ENCODE measurements at places on chromosomes 12 and 14. TPM values are rescaled to one million over a fixed set of nuclear protein-coding genes. Genes with fewer than 3 reads are reported as not detected.

The KRT72 gene
- not detected for polyA plus RNA-seq

The HOXC12 gene
- polyA plus RNA-seq: 0.35 TPM

The SAMD15 gene
- 0.77 TPM for polyA plus RNA-seq

The UNC79 gene
- polyA plus RNA-seq: 0.01 TPM

The SMOC1 gene
- polyA plus RNA-seq: 18.8 TPM

The INSM2 gene
- not detected for polyA plus RNA-seq

Data from keratinocyte (primary cell).